ENCODE measurements at places on chromosomes 16 and 17.
A peak's percentile ranks its signal among the peaks of the same experiment; 100 is the strongest.

GRCh38 chr16:59048876-59049275 lies 314.8 kb upstream of the GOT2 start:
- no peak for DNase-seq

- peak; percentile 90 for DNase-seq
Measured at GRCh38 chr16:31487720-31488467, 5.0 kb downstream of the SLC5A2 start.

DNA sequence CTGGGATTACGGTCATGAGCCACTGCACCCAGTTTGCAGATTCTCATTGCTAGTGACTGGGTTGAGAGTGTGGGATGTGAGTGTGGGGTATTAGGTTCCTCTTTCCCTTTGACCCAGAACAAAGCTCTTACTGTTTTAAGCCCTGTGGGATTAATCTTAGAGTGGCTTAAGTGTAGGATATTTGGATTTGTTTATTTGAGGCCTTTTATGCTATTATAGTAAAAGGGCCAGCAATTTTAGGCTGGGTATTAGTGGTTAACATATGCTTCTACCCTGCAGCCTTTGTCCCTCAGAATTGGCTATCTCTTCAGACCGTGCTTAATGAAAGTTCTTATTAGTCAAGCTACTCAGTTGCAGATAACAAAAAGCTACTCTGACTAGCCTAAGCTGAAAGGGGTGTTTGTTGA lies 3.2 kb downstream of the SGF29 start:
- DNase-seq = no peak

- DNase-seq = no peak
Measured at GRCh38 chr17:17349724-17350106, 46.5 kb downstream of the NT5M start.

DNA sequence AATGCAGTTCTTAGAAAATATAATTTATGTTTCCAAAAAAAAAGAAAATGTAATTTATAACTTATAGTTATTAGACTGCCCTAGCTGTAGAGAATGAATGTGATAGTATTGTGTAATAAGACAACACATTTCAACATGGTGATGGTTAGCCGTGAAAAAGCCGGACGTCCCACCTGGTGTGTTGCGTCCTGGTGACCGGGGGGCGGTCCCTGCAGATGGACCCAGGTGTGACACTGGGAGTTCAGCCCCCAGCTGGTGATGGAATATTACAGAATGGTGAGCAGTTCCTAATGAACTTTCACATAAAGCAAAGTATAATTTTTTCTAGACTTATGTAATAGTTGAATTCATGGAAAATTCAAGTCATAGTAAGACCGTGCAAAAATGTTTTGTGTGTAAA lies 132.8 kb downstream of the LAT start:
- no peak for DNase-seq

DNA sequence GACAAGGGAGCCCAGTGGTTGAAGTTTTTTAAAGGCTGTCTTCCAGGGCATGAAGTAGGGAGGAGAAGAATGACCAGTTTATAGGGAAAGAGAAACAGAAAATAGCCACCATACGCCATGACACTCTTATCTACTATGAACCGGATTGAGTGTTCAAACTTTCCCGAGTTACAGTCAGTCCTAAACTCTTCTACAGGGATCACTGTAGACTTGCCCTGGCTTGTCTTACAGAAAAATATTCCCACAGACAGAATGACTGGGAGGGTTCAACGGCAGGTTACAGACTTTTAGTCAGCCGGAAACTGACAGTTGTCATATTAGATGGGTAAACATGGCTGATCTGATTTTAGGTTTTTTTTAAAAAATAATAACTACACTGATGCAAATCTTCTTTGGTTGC lies 662.5 kb upstream of the SOX9 start:
- no peak for DNase-seq

- no peak for DNase-seq
Measured at GRCh38 chr16:25978218-25978617, 286.5 kb downstream of the HS3ST4 start.

DNA sequence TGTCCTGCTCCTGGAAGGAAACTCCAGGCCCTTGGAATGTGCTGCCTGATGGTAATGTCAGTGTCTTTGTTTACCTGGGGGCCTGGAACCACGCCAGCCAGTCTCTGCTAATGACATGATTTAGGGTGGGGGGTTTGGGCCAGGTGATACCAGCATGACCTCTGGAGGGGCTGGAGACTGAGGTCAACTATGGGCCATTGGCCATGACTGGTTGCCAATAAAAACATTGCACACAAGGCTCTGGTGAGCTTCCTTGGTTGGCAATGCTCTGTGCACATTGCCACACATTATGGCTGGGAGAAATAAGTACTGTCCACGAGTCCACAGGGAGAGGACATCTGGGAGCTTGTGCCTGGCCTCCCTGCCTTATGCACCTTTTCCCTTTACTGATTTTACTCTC lies 52.5 kb downstream of the LITAF start:
- peak; percentile 22 for DNase-seq

- DNase-seq = peak; percentile 88
Measured at GRCh38 chr17:82787081-82787848, 35.4 kb downstream of the TBCD start.

- peak; percentile 86 for DNase-seq
Measured at GRCh38 chr17:77233635-77234334, 93.0 kb downstream of the SEC14L1 start.
